Pons (tissue), 1 donor: ENCODE measurements at places on chromosomes 16 and 17.

DNA sequence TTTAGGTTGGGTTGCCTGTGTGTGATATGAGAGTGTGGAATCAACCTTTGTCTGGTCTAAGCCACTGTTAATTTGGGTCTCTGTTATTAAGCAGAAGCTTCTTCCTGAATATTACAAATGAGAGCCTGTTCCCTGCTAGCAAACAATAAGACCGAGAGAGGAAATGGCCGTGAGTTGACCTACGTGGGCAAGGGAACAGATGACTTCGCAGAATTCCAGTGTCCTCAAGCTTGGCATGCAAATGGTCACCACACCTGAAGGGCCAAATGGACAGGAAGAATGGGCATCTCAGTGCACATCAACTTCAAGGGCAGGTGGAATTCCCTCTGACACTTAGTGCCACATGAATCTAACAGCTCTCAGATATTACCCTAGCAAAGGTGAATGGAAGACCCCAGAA is 250.8 kb upstream of the FOXF1 start:
- DNase-seq, result no peak

- no peak for DNase-seq
These were observed 33.1 kb downstream of the NLRC5 start for GRCh38 chr16:57022445-57022844.

DNA sequence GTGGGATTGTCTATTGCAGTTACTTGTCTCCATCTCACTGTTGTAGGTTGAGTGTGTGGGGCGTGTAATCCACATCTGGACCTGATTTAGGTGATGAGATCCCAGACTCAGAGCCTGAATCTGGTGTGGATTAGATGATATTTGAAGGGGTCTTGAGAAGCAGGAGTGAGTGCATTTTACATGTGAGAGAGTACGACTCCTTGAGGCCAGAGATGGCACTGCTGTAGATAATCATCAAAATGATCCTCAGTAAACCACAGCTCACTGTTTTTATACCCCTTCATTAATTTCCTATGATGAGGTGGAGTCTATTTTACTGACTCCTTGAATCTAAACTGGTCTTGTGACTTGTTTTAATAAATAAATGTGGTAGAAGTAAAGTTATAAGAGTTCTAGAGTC is 732.5 kb downstream of the KCNJ2 start:
- no peak for DNase-seq

- no peak for DNase-seq
These were observed 1.2 kb upstream of the LAT start for GRCh38 chr16:28983644-28984043.

DNA sequence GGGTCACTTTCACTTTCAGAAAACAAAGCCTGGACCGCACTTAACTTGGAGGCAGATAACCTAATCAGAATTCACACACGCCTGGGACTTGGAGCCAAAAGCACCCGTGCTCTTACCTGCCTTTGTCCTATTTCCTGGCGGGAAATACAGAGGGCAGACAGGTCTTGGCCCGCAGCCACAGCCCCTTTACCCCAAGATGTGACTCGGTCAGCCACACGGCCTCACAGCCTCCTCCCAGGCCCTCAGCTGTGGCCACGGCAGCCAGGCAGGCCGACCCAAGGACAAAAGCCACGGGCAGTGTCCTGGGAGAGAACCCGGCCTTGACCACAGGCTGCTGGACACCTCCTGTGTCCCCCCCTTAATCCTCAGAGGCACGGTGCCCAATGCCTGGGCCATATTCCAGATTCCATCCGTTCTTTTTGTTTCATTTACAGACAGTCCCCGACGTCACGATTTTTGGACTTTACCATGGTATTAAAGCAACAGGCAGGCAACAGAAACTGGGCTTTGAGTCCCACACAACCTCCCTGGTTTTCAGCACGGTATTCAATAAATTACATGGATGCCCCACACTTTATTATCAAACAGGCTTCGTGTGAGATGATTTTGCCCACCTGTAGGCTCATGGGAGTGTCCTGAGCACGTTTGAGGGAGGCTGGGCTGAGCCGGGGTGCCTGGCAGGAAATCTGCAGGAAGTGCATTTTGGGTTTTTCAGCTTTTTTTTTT is 30.1 kb upstream of the GAA start:
- peak; percentile 53 for DNase-seq

DNA sequence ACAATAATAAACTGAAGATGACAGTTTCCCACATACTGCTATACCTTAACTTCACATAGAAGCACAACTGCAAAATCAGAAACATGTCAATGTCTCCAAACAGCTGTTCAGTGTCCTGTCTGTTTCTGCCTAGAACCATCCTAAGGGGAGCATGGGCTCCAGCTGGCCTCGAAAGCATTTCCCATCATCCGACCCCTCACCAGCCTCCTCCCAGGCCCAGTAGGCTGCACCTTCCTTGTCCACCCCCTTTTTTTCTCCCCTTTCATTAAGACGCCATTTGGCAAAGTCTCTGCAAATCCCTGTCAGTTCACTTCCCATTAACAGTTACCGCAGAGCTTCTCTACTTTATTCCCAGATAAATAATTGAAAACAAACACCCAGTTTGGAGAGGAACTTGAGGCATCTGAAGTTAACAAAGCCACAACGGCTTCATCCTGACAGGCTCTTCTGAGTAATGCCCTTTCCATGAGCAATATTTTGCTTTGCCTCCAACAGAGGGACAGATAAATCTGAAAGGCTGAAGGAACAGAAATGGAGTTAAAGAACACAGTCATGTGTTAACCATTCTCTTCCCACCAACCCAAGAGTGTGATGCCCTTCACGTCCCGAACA is 65.3 kb downstream of the SLC39A11 start:
- DNase-seq, result no peak

GRCh38 chr17:83054518-83055125 is 24.8 kb upstream of the METRNL start:
- DNase-seq, result no peak

DNA sequence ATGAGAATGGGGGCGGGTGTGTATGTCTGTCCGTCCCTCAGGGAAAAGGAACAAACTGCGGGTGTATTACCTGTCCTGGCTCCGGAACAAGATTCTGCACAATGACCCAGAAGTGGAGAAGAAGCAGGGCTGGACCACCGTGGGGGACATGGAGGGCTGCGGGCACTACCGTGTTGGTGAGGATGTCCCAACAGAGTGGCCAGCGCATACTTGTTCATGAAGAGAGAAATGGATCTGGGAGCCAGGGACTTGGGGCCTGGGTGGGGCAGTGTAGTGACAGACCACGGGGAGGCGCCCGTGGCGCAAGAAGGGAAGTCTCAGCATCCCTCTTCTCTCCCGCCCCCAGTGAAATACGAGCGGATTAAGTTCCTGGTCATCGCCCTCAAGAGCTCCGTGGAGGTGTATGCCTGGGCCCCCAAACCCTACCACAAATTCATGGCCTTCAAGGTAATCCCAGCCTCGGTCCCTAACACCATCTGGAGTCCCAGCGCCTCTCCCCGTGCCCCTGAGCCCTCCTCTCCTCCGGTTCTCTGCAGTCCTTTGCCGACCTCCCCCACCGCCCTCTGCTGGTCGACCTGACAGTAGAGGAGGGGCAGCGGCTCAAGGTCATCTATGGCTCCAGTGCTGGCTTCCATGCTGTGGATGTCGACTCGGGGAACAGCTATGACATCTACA is 3.5 kb upstream of the C17orf107 start:
- DNase-seq, result no peak

DNA sequence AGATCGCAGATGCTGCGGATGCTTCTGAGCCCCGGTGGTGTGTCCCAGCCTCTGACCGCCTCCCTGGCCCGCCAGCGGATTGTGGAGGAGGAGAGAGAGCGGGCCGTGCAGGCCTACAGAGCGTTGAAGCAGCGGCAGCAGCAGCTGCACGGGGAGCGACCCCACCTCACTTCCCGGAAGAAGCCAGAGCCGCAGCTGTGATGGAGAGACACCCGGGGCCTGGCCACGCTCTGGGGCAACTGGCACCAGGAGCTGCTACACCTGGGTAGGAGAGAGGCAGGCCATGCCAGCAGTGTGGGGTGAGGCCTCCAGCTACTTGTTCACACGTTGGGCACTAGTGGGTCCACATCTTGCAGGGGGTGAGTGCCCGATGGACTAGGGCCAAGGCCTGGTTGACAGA is 6.0 kb downstream of the CCDC137 start:
- no peak for DNase-seq

DNA sequence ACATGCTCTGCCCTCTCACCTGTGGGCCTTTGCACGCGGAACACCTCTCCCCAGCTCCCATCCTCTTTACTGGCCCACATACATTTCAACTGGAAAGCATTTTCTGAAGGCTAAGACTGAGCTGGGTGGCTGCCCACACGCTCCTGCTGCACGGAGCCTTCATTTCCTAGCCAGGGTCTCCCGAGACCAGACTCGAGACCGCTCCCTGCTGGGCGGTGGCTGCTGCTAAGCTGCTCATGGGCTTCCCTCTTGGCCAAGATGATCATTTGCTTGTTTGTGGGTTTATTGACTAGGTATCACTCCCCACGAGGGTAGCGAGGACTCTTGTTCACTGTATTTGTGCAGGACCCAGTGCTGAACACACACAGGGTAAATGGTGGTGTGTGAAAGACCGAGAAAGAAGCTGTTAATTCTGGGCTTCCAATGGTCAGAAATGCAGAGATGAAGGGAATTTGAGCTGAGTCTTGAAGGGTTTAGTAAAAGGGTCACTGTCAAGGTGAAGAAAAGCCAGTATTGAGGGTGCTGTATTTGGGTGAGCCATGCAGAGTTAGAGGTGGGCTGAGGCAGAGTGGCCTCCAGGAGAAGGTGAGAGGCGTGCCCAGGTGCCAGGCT is 907 bp downstream of the TRAPPC2L start:
- peak; percentile 84 for DNase-seq

DNA sequence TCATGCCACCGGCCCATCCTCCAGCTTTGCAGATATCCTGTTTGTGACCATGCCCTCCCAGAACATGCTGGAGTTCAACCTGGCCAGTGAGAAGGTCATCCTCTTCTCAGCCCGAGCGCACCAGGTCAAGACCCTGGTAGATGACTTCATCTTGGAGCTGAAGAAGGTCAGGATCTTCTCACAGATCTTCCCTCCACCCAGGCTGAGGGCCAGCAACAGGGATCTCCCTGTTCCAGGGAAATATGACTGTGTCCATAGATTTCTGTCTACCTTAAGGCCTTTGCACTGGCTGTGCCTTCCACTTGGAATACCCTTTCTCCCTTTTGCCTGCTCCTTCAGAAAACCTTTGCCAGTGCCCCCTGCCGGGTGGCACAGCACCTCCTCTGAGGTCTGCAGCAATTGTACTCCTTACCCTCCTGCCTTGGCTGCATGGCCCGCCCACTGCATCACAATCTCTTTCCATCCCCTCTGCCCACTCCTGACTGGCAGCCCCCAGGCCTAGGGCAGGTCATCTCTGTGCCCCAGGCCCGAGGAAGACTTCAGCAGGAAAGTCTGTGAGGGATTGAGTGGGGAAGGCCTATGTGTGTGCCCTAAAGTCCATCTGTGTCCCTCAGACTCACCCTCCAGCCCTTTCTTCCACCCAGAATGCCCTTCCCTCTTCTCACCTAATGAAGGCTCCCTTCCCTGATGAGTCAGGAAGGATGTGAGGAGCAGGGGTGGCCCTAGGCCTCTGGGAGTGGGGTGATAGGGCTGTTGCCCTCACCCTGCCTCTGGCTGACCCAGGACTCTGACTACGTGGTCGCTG is 27.3 kb upstream of the ALKBH5 start:
- no peak for DNase-seq

- no peak for DNase-seq
These were observed 81.1 kb downstream of the FTO start for GRCh38 chr16:53785044-53785443.

- DNase-seq, result no peak
These were observed 59.9 kb downstream of the ABR start for GRCh38 chr17:1119924-1120323.

GRCh38 chr17:12730421-12730820 is 58.9 kb upstream of the ARHGAP44 start:
- DNase-seq, result no peak

- no peak for DNase-seq
These were observed 21.9 kb downstream of the ST3GAL2 start for GRCh38 chr16:70416748-70417616.
